GM19239 (cell line): ENCODE measurements at places on chromosomes 12 and 14.
A peak's percentile ranks its signal among the peaks of the same experiment; 100 is the strongest.

DNA sequence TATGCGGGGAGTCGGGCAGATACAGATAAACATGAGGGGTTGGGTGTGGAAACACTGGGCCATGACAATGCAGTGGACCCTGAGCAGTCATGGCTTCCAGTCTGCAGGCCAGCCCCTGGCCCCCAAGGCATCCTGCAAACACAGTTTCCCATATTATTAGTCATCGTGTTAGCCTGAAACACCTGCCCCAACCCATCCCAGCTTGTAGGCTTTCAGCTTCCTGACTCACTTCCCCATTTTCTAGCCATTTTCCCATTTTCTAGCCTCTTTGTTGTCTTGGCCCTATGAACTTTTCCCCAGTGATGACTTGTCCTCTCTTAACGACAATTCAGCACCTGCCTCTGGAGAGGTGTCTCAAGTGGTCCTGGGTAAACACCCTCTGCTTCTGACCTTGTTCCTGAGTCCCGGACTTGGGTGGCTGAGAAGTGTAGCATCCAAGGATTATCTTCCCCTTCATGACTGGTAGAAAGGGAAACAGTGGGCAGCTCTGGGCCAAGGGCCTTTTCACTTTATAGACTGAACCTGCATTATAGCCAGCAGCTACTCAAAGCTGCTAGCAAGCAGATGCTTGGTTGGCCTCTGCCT lies 4.3 kb upstream of the PGF start:
- DNase-seq, result no peak

DNA sequence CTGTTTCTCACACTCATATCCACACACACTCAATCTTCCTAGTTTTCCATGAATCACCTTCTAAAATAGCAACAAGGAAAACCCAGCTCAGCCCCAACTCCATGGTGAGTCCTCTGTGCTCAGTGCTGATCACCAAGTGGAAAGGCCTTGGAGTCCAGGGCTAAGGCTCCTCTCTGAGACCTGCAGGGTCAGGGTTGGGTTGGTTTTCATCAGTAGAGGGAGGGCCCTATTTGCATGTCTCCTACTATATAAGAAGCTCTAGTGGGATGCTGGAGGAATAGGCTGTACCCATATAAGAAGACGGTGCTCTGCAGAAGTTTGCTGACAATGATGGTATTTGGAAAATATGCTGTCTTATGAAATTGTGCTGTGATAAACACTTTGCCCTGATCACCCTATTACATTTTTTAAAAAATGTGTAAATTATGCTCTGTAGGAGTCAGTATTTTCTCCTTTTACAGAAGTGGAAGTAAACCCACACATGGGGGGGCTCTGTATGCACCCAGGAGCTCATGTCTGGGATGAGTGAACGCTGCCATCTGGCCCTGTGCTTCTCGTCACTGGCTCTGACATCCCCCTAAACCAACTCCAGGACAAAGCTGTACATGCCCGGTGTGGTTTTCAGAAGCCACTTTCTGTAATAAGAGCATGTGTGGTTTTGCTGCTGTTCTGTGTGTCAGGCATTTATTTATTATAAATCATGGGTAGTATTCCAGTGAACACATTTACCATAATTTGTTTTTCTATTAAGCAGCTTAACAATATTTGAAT lies 536.3 kb downstream of the TMEM121 start:
- DNase-seq, result no peak

DNA sequence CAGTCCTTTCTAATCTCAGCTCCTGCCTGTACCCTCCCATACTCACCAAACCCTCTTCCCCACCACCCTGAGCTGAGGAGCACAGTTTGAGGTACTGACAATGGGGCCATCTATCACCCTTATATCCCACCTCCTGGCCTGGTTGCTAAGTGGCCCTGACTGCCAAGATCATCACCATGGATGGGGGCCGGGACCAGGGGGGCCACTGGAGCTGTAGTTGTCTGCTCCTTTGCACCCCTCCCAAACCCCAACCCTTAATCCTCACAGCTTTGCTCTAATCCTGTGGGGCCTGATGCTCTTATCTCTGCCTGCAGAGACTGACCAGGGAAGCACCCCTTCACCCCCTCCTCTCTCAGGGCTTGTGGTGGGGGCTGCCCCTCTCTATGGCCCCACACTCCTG lies 395 bp upstream of the GNB3 start:
- no peak for DNase-seq

GRCh38 chr14:56137849-56138248 lies 19.6 kb downstream of the PELI2 start:
- DNase-seq, result no peak

DNA sequence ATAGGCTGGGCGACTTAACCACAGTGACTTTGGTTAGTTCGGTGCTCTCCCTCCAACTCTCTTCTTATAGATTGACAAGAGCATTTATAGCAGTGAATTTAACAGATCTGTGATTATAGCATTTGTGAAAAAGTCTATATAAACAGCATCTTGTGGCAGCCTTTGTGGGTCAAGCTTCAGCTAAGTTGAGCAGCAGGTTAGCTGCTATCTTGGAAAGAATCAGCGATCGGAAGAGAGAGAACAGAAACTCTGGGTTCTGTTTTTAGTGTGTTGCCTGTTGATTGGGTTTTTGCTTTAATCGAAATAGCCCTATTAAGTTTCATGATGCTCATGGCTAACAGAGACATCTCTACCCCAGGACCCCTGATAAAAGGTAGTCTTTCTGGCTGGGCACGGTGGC lies 20.2 kb downstream of the EVL start:
- no peak for DNase-seq

DNA sequence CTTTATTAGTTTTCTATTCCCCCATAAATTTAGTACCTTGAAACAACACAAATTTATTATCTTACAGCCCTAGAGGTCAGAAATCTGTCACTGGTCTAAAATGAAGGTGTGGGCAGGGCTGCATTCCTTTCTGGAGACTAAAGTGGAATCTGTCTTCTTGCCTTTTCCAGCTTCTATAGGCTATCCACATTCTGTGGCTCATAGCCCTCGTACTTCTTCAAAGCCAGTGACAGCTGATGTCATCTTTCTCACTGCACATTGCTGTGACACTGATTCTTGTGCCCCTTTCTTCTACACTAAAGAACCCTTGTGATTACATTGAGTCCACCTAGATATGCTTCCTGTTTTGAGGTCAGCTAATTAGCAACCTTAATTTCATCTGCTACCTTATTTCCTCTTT lies 23.2 kb upstream of the DCN start:
- DNase-seq, result no peak

GRCh38 chr14:94292872-94293577 lies at the start of gene SERPINA10:
Gene SERPINA10 (minus strand): TSS chr14:94293268. CDS start chr14:94290593, 2,675 bp downstream.
- no peak for DNase-seq

- no peak for DNase-seq
Measured at GRCh38 chr14:24259282-24260025, 3.5 kb downstream of the TGM1 start.

GRCh38 chr12:57069523-57069922 lies 9.1 kb downstream of the NEMP1 start:
- no peak for DNase-seq

DNA sequence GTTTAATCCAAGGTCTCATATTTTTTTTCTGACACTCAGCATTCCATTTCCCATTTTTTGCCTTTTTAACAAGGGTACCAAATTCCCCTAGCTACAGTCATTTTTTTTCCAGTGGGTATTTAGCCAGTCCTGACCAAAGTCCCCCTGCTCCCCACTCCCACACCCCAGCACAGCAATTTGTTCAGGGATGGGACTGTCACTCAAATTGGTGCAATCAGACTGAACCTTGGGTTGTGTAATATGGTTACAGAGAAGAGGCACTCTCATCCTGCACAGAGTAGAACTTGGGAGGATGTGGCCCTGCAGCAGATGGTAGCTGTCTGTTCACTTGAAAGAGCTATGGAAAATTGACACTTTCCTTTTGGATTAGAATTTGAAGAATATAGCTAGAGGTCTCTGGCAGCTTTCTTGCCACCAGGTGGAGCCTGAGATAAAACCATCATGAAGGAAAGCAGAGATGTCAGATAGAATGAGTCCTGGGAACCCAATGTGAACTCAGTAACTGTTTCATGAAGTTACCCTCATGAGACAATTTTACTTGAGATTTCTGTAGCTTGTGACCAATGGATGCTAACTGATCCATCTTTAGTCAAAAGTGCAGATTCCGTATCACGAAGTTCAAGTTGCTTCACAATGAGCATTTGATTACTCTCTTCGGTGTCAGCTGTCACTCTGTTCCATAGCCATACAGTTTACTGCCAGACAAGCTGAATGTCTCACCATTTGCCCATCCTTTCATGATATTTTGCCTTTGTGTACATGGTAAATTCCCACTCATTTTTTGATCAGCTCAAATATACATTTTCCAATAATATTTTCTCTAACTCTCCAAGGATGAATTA lies 394.0 kb upstream of the SYT1 start:
- no peak for DNase-seq

DNA sequence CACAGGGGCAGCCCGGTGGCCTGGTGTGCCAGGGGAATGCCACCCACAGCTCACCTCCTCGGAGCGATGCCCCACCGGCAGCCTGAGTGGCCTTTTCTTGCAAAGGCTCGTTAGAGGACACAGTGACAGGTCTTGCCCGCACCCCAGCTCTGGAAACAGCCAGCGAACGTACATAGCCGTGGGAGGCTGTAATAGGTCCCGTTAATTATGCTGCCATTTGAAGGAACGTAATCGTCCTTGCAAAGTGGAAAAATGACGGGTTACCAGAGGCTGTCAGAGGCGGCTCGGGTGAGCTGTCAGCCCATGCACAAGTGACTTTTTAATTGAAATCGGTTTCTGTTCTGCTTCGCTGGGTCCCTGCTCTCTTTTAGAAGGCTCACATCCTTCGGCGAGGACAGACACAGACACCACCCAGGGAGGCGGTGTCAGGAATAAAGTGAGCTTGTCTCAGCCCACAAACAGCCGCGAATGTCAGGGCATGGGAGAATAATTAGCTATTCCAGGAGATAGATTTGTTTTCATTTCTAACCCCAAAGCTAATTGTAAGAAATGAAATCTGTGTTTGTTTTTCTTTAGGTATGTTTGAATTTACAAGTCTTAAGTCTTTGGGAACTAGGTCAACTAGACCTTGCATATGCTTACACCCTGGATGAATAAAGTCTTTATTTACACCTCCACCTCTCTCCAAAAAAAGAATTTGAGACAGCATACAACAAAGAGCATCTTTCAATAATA lies 77.2 kb upstream of the RFLNA start:
- no peak for DNase-seq

- DNase-seq, result no peak
Measured at GRCh38 chr14:61644175-61644574, 51.1 kb upstream of the HIF1A start.

DNA sequence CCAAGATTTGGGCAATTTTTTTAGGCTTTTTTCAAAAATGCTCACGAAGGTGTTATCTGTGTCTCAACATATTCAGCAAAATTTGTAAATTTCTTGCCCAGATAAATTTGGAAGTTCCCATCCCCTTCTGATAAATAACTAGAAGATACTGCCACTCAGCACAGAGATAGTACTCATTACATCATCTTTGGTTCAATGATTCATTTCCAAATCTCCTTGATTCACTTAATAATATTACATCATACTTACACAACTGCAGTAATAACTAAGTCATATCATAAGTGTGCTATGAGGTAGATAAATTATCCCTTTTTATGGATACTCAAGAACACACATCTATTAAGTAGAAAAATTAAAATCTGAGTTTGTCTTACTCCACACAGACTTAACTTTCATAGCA lies 89.4 kb downstream of the RPAP3 start:
- DNase-seq, result no peak

DNA sequence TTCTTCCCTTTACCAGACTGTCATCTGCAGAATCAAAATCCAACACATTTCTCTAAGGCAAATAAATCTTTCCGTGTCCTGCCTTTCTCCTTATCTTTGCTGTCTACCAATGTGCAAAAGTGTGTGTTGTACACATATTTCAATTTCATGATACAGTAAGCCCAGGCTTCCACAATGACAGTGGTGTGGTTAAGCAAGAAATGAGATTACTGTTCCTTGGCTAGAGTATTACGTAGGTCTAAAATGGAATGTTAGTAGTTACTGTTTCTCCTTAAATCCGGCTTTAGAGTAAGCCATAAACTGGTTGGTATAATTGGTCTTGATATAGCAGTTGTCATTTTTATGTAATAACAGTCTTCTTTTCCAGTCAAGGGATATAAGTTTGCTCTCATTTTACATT lies 82.0 kb downstream of the ACSS3 start:
- no peak for DNase-seq

GRCh38 chr12:110073049-110073831 lies 24.9 kb upstream of the C12orf76 start:
- peak; percentile 18 for DNase-seq

GRCh38 chr14:30883508-30884294 lies 9.3 kb downstream of the COCH start:
- DNase-seq, result no peak

DNA sequence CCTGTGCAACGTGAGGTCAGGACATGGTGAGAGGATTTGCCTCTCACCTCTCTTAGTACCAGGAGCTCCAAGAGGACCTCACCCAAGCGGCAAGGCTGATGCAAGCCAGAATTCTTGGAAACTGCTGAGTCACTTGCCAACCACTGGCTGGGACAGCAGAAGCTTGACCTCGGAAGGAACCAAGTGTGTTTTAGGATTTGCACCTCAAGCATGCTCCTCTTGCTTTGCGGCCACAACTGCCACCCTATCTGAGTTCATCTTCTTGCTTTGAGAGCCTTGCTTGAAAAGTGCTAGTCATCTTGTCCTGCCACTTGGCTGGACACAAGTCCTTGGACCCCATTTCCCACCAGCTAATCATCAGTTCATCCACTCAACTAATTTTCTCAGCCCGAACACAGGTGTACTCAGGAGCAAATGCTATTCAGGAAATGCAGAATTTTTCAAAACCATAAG lies 195.8 kb downstream of the SLC25A21 start:
- no peak for DNase-seq

DNA sequence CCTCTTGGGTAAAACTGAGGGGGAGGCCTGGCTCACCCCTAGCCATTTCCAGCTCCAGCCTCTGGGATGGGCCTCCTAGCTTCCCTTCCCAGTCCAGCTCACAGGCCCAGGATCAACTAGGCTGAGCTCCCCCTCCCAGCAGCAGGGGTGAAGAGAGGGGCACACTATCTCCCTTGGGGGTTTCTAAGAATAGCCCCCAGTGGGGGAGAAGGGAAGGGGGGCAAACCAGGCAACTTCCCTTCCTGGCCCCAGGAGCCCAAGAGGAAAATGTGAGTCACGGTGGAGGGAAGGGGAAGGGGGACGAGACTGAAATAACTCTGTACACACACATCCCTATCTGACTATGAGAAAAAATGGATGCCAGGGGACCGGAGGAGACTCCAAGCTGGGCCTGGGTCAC lies 9.0 kb downstream of the ADCY6 start:
- no peak for DNase-seq
